ENCODE measurements at places on chromosomes 12 and 14. TPM values are rescaled to one million over a fixed set of nuclear protein-coding genes. Genes with fewer than 3 reads are reported as not detected.

Gene GYS2
- not detected for total RNA-seq

Gene ADAMTS20
- 0.12 TPM for total RNA-seq

Gene KRT77
- total RNA-seq: not detected

Gene SRGAP1
- 23.7 TPM for total RNA-seq

Data from hair follicle dermal papilla cell (primary cell).